ENCODE measurements at places on chromosomes 12 and 14. TPM values are rescaled to one million over a fixed set of nuclear protein-coding genes. Genes with fewer than 3 reads are reported as not detected.

- DNase-seq, result no peak
- H3K27ac ChIP-seq, result no peak overlapping the region
- H3K27me3 ChIP-seq, result no peaks in the 10 kb centered on the region
- H3K4me1 ChIP-seq, result peaks cover 30% of the 10 kb centered on the region
- H3K36me3 ChIP-seq, result no peaks in the 10 kb centered on the region
These were observed 108.8 kb downstream of the RBM19 start for GRCh38 chr12:113857371-113857770.

- H3K4me3 ChIP-seq, result no peak overlapping the region
- H3K36me3 ChIP-seq, result no peaks in the 10 kb centered on the region
- H3K4me1 ChIP-seq, result no peaks in the 10 kb centered on the region
- no peak for DNase-seq
These were observed 27.1 kb downstream of the BMAL2 start for GRCh38 chr12:27359578-27360340.

- no peaks in the 10 kb centered on the region for H3K36me3 ChIP-seq
- no peaks in the 10 kb centered on the region for H3K27me3 ChIP-seq
- no peak for DNase-seq
- H3K4me1 ChIP-seq, result no peaks in the 10 kb centered on the region
- no peak overlapping the region for H3K27ac ChIP-seq
- H3K4me3 ChIP-seq, result no peak overlapping the region
These were observed 134.6 kb upstream of the FBXO33 start for GRCh38 chr14:39566795-39567194.

DNA sequence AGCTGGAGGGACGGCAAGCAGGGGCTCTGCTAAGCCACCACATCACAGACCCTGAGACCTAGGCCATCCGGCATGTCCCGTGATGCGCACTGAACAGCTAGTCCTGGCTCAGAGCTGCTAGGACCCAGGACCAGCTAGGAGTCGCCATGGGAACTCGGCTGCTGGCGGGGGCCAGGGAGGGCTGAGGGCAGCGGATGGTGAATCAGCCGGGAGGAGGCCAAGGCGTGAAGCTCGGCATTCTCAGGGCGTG is 5.1 kb downstream of the AHNAK2 start:
- H3K4me1 ChIP-seq, result peaks cover 6% of the 10 kb centered on the region
- no peak overlapping the region for H3K4me3 ChIP-seq
- peaks cover 18% of the 10 kb centered on the region for H3K27me3 ChIP-seq
- H3K36me3 ChIP-seq, result no peaks in the 10 kb centered on the region
- no peak for DNase-seq
- no peak overlapping the region for H3K27ac ChIP-seq

- H3K4me1 ChIP-seq, result no peaks in the 10 kb centered on the region
- no peak overlapping the region for H3K4me3 ChIP-seq
- DNase-seq, result no peak
- H3K36me3 ChIP-seq, result no peaks in the 10 kb centered on the region
- H3K27ac ChIP-seq, result no peak overlapping the region
These were observed 21.6 kb downstream of the PRKCH start for GRCh38 chr14:61342932-61343331.

BICDL1 gene
- total RNA-seq, result 30.3 TPM

ACSM4 gene
- total RNA-seq, result not detected

- H3K4me1 ChIP-seq, result no peaks in the 10 kb centered on the region
- no peak for DNase-seq
- H3K36me3 ChIP-seq, result no peaks in the 10 kb centered on the region
- no peak overlapping the region for H3K4me3 ChIP-seq
- H3K27me3 ChIP-seq, result 0 out of 2 replicates have a peak, but pooled peaks cover 9% of the 10 kb centered on the region
These were observed 5.5 kb upstream of the TSPAN9 start for GRCh38 chr12:3071710-3072109.

DNA sequence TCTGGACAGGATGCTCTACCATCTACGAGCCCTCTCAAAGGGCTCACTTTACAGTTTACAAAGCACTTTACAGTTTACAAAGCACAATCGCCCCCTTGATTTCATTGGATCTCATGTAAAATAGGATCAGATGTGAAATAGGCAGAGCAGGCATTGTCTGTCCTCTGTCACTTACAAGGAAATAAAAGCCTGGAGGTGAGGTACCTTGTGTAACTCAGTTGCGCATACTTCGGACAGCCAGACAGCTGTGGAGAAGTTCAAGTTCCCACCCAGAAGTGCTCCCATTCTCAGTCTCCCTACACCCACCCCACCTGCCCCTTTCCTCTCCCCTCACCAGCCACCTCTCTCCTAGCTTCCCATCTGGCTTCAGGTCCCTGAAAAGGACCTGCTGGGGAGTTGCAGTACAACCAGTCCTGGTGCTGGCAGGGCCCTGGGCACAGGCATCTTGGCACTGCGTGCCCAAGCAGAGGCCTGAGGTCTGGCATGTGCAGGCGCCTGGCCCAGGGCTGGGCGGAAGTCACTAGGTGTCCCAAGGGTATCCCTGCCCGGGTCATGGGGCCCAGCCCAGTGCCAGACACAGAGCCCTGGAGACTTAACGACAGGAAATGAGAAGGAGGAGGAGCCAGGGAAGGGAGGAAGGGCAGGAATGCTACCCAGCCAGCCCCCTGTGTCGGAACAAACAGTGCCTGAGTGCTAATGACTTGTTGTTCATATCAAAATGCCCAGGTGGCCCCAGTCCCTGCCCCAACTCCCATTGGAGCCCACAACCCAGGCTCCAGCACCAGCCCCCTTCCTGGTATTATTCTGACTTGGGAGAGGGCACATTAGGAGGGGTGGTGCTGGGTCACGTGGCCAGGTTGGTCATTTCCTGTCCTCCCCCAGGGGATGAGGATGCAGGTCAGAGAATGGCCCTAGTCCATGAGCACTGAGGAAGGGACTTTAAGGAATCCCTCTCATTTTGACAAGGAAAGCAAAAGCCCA is 5.4 kb downstream of the RAPGEF3 start:
- H3K27ac ChIP-seq, result peak overlapping the region; percentile 76
- no peaks in the 10 kb centered on the region for H3K27me3 ChIP-seq
- H3K4me1 ChIP-seq, result peaks cover 27% of the 10 kb centered on the region
- H3K36me3 ChIP-seq, result no peaks in the 10 kb centered on the region
- no peak overlapping the region for H3K4me3 ChIP-seq
- DNase-seq, result peak; percentile 87

DNA sequence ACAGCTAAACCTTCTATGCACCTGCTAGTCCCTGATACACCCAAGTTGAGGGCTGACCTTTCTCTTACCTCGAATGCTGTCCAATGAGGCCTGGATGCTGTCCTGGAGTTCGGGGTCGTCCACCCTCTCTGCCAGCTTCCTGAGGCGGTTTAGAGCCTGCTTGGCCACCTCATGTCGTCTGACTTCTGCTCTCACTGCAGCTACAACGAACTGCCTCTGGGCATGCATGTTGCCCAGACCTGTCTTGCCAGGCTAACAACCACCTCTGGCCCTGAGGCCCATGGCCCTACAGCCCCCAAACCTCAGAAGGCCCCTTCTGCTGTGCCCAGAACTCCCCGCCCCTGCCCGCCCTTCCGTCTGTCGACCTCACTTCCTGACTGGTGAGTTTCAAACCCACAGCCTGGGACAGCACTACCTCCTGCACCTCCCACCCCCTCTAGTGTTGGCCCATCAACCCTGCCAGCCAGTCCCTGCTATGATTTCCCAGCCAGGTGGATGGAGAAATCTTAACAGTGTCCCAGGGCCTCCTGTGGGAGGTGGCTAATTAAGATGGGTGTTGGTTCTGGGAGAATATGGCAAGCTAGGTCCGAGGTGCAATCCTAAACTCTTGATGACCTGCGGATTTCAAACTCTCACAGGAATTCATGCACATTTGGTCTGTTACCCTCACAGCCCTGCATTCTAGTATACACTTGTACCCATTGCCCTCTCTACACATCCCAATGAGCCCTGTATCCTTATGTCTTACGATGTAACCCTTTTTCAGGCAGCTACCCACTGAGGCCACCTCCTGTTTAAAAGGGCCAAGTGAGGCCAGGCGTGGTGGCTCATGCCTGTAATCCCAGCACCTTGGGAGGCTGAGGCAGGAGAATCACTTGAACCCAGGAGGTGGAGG is 2.7 kb upstream of the TSPAN31 start:
- DNase-seq, result peak; percentile 65
- H3K36me3 ChIP-seq, result peaks cover 7% of the 10 kb centered on the region
- peaks cover 7% of the 10 kb centered on the region for H3K4me1 ChIP-seq
- H3K27me3 ChIP-seq, result peaks cover 69% of the 10 kb centered on the region
- no peak overlapping the region for H3K27ac ChIP-seq
